ENCODE measurements at places on chromosomes 2 and 18.
A peak's percentile ranks its signal among the peaks of the same experiment; 100 is the strongest.

DNA sequence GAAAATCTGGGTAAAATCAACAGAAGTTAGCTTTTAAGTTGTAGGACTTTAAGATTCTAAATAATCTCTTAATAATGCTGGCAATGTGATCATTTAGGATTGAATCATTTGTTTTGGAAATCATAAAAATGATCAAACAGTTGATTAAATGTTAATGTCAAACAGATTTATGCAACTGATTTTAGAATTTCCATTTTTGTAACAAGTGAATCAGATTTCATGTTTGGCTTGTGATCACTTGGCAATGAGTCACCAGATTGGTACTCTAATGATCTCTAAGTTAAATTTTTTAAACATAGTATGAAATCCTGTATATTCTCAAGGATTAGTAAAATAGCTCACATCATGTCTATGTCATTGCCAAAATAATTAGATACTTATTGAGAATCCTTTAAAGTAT is 50.1 kb upstream of the UNC80 start:
- DNase-seq: no peak

DNA sequence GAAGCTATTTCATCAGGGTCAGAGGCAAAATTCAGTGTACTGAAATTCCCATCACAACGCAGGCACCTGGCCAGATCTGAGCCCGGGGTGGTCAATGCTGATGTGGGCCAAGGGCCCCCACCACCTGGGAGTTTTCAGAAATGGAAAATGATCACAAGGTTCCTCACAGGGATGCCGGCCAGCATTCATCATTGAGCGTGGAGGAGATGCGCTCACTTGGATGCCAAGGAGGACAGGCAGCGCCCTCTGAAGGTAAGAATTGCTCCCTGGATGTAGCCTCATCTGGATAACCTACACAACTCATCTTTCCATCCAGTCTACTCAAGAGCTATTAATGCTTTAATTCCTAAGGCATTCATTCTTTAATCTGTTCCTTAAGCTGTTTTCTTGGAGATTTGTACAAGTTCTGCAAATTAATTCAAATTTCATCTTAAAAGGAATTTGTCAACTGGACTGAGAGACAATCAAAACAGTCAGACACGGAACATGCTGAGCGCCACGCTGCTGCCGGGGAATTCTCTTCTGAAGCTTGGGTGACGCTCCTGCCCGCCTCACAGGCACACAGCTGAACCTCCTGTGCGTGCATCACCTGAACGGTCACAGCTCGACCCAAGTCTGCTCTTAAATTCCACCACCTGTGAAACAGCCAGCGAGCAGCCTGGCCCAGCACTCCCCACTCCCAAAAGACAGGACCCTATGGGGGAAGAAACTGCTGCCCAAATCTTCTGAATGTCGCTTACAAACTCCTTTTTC is 206.7 kb downstream of the HDAC4 start:
- no peak for DNase-seq

DNA sequence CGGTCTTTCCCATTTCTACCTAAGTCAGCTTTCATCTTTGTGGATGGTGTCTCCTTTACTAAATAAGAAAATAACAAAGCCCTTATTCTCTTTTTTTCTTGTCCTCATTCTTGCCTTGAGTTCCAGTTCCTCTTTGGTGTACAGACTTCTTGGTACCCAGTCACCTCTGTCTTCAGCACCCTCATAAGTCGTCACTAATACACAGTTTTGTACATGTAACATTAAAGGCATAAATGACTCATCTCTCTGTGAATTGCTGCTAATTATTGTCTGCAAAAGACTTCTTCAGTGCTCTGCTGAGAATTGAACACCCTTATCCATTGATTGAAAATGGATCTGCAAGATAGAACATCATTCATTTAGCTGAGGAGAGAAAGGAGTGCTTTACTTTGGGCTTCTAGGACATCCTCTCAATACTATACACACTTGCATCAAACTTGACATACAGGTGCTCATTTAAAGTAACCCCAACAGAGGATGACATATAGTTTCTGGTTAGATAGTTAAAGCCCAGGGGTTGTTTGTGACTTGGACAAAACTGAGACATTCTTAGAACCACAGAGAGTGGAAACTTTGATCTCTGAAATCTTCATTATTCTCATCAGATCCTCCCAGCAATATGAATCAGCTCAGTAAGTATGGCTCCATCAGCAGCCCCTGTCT is 97.0 kb downstream of the XRCC5 start:
- DNase-seq: no peak

DNA sequence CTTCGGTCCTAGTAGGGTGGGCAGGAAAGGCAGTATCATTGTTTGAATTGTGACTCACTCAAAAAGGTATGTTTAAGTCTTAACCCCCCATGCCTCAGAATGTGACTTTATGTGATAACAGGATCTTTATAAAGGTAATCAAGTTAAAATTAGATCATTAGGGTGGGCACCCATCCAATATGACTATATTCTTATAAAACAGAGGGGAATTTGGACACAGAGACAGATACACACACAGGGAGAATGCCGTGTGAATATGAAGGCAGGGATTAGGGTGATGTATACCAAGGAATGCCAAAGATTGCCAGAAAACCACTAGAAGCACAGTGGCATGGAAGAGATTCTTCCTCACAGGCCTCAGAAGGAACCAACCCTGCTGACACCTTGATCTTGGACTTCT is 281.8 kb downstream of the CLIP4 start:
- DNase-seq: no peak

DNA sequence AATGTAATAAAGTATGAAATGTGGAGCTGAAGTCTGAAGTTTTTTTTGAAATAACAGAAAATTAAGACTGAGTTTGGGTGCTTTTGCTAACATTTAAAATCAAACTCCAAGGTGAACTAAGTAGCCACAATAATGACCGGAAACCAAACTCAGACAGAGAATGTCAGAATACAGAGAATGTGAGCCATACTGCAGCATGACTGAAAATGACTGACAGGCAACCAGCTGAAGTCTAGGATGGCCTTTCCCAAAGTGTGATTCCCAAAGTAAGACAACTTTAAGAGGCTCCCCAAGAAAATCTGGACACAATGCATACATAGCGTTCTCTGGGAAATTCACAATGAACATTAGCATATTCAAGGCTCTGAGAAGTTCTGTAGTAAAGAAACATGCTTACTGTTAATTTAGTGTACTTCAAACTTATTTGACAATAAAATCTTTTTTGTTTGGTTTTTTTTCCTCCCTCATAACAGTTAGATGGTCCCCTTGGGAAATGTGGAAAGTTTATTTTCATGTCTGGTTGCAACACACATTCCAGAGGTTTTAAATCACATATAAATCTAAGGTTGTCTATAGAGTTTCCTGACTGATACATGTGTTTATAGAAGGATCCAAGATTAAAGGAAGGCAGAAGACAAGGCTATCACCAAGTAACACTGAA is 28.6 kb downstream of the PLA2R1 start:
- DNase-seq: no peak

GRCh38 chr18:74942319-74942910 is 266.5 kb downstream of the PTGR3 start:
- DNase-seq: no peak

DNA sequence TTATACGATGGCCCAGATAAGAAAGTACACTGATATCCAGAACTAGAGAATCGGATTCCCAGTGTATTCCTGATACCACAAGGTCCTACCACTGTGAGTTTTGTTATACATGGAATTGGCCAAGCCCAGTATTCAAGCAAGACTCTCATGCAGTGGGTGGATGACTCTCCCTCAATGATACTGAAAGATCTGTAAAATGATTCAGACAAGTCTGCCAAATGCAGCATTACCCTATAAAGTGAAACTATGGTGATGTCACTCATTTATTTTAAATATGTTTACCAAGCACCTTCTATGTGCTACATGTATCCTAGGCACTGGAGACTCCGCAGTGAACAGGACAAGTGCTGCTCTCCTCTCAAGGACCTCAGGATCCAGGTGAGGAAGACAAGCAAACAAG is 22.6 kb downstream of the MYO5B start:
- DNase-seq: no peak

DNA sequence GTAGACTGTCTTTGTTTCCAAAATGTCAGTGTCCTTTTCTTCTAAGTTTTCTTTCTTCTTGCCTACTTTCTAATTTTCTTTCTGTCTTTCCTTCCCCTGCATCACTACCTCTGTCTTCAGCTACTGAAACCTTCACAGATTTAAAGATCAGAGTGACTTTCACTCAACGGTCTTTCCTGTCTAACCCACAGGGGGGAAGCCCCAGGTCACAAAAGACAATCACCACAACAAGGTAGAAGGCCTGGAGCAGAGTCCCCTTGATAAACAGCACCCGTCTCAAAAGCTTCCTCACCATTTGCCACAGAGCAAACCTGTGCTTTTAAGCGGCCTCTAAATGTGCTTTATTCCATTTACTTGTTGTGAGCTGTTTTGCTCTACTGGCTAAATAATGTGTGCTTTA is 665.4 kb downstream of the BCL11A start:
- no peak for DNase-seq

- DNase-seq: peak; percentile 40
These were observed 20.9 kb downstream of the ITM2C start for GRCh38 chr2:230885463-230886130.

DNA sequence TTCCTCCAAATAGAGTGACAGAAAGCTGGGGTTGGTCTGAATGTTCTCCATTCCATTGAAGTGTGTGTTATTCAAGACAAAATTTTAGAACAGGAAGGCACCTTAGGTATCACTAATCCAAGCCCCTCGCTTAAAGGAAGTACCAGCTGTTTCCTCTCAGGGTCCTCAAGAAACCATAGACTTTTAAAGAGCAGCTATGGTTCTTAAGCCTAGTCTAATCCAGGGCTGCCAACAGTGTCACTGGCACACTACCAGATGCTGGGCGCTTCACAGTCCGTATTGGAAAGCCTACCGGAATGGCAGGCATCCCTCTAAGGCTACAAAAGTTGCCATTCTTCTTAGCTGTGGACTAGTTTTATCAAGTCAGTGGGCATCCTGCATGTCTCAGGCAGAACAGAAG is 1.9 kb downstream of the NEMP2 start:
- no peak for DNase-seq

- no peak for DNase-seq
These were observed 96.5 kb downstream of the EHBP1 start for GRCh38 chr2:62801814-62802523.

GRCh38 chr2:16114836-16115235 is 174.5 kb downstream of the MYCN start:
- DNase-seq: no peak

- DNase-seq: no peak
These were observed 123.7 kb downstream of the PIEZO2 start for GRCh38 chr18:11025671-11026070.

GRCh38 chr2:180716186-180717180 is 263.9 kb upstream of the UBE2E3 start:
- DNase-seq: no peak

DNA sequence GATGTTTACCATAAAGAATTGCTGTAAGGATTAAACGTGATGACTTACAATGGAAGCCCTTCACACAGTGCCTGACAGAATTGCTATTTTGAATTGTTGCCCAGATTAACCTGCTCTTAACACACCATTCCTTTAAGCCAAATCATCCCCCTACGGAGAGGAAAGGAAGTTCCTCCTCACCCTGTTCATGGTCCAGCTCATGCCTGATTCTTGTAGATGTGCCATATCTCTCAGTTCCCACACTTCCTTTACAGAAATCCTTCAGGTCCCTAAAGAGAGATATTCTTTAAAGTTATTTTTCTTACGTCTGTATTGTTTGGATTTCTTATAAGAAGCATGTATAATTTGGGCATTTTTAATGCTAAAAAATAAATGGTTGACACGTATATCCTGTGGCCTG is 127.5 kb upstream of the DAPL1 start:
- no peak for DNase-seq

GRCh38 chr2:71532327-71532726 is 79.0 kb downstream of the DYSF start:
- no peak for DNase-seq

DNA sequence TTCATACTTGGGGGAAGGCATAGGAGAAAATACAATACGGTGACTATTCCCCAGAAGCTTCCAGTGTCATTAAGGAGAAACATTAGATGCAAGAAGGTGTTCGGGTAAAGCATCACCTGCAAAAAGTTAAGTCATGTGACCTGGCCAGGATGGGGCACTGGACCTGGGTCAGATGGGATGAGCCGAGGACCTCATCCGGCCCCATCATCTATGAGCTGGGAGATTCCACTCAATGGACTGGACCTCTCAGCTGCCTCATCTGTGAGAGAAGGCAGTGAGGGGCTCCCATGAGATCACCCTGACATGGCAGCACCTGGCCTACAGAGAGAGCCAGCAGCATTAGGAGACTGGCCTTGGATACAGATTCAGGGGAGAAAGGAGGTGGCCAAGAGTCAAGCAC is 111.4 kb upstream of the TEX51 start:
- DNase-seq: no peak

GRCh38 chr2:143261986-143262385 is 132.8 kb downstream of the ARHGAP15 start:
- DNase-seq: no peak

DNA sequence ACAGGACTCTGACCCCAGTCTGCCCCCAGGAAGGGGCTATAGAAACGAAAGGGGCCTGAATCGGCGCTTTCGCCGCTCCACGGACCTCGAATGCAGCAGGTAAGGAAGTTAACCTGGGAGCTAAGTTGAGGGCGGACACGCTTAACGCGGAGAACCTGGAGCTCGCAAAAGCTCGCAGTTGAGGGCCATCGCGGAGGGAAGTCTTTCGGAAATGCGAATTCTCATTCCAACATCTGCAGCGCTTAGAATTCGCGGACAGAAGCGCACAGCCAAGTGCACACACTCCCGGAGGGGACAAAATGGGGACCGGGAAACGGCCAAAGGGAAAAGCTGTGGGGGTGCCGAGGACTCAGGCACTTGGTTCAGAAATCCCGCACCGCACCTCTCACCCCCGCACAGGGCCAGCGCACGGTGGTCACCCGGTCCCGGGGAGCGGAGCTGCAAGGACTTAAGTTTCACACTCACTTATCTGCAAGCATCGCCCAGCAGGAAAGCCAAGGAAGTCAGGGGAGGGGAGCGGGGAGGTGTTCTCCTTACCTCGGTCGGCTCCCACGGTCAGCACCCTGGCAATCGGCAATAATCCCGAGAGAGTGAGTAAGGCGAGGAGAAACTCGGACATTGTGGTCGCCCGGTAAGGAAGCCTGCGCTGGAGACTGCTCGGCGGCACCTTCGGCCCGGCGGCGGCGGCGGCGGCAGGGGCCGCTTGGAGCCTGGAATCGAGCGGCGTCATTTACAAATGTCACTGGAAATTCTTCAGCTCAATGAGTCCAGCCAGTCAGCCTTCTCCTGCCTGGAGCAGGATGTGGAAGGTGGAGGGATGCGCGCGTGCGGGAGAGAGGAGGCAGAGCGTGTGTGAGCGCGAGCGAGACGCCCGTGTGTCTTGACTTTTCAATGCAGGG is 456 bp downstream of the LRP1B start:
- DNase-seq: peak; percentile 56

- DNase-seq: no peak
These were observed 3.7 kb downstream of the SMYD1 start for GRCh38 chr2:88071365-88071764.

Measured in hypothalamus (tissue), 51 donors.